RCC 7860 (cell line): ENCODE measurements at places on chromosomes 13 and 19.

GRCh38 chr19:43584484-43584883 lies 8.9 kb downstream of the PINLYP start:
- peak; percentile 6 for DNase-seq

DNA sequence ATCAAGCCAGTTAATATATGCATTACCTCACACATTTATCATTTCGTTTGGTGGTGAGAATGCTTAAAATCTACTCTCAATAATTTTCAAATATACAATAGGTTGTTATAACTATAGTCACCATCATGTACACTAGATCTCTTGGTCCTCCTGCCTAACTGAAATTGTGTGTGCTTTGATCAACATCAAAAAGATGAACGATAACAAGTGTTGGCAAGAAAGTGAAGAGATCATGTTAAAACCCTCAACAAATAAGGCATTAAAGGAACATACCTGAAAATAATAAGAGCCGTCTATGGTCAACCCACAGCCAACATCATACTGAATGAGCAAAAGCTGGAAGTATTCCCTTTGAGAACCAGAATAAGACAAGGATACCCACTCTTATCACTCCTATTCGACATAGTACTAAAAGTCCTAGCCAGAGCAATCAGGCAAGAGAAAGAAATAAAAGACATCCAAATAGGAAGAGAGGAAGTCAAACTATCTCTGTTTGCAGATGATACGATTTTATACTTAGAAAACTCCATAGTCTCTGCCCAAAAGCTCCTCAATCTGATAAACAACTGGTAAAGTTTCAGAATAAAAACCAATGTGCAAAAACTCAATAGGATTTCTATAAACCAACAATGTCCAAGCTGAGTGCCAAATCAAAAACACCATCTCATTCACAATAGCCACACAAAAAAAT lies 27.9 kb upstream of the OR10H1 start:
- DNase-seq = no peak

- DNase-seq = no peak
These were observed 91.3 kb downstream of the UQCRFS1 start for GRCh38 chr19:29121684-29122083.

DNA sequence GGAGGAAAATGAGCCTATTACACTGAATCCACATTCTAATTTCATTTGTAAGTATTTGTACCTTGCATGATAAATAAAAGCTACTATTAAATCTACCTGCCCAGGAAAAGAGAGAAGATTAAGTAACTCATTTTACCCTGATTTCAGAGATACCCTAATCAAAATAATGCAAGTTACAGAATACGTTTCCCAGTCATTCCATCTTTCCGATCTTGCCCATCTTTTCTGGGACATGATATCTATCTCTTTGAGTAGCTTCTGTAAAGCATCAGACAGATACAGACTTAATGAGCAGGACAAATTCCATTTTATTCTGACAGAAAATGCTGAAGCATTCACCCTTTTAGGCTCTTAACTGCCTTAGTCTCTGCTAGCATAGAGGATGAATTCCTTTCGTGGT lies 56.6 kb downstream of the SPRY2 start:
- no peak for DNase-seq

GRCh38 chr13:88461272-88462009 lies 790.3 kb downstream of the SLITRK5 start:
- DNase-seq = no peak

DNA sequence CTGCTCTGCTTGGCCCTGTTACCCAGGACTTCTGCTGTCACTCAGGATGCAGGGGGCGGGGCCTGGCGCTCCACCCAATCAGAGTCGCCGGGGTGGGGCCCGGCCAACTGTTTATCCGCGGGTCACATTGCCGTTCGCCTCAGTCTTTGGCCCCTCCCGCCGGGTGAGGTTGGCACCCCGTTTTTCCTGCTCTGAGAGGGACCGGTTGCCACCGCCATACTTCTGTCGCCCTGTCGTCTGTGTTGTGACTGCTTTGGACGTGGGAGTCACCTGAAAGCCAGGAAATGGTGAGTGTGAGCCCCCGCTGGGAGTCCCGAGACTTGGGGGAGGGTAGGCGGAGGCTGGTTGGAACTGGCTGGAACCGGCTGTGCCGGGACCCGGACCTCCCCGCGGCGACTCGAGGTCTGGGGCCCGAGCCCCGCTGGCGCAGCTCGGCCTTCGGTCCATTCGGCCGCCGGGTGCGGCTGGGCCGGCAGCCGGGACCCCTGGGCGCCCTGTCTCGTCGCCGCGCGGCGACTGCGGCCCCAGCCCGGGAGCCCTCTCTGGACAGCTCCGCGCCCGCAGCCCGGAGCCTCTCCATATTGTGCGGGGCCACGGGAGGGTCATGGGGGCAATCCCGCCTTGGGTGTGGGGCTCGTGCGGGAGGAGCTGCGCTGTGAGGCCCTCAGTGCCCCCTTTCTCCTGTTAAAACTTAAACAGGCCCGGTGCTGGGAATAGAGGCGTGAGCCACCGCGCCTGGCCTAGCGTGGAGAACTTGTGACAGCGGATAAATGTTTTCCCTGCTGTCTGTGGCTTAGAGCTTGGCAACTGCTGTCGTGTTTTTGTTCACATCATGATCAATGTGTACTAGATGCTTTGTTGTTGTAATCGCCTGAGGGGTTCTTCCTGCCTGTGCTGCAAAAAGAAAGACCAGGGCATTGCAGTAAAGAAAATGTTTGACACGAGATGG lies at the start of gene ZNF844:
ZNF844 (plus strand) TSS at position 142 of the 949 bp plus-strand sequence; CDS start at position 285, 143 bp downstream.
- peak; percentile 57 for DNase-seq

- no peak for DNase-seq
These were observed 13.6 kb downstream of the CCNA1 start for GRCh38 chr13:36445891-36446351.
